ENCODE measurements at places on chromosomes 1 and 21. TPM values are rescaled to one million over a fixed set of nuclear protein-coding genes. Genes with fewer than 3 reads are reported as not detected.
A peak's percentile ranks its signal among the peaks of the same experiment; 100 is the strongest.

Gene CDKN2C
- 34.6 TPM for total RNA-seq

Gene VSIG8
- total RNA-seq, result 0.23 TPM

Gene TTC24
- total RNA-seq, result not detected

Gene EXTL2
- 20.8 TPM for total RNA-seq

Gene STIL
- 0.69 TPM for total RNA-seq

Gene SLC22A15
- 0.83 TPM for total RNA-seq

DNA sequence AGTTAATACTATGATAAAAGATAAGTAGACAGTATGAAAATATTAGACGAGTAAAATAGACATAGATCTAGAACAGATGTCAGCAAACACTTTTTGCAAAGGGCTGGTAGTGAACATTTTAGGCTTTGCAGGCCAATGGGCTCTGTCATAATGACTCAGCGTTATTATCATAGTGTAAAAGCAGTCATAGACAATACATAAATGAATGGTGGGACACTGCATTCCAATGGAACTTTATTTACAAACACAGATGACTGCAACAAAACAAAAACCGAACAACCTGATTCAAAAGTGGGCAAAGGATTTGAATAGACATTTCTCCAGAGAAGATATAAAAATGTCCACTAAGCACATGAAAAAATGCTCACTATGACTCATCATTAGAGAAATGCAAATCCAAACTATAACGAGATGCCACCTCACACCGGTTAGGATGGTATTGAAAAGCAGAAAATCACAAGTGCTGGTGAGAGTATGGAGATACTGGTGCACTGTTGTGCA lies 7.3 kb downstream of the GSTM5 start:
- no peak for DNase-seq

GRCh38 chr21:17492415-17493168 lies 20.3 kb upstream of the CXADR start:
- DNase-seq, result no peak

DNA sequence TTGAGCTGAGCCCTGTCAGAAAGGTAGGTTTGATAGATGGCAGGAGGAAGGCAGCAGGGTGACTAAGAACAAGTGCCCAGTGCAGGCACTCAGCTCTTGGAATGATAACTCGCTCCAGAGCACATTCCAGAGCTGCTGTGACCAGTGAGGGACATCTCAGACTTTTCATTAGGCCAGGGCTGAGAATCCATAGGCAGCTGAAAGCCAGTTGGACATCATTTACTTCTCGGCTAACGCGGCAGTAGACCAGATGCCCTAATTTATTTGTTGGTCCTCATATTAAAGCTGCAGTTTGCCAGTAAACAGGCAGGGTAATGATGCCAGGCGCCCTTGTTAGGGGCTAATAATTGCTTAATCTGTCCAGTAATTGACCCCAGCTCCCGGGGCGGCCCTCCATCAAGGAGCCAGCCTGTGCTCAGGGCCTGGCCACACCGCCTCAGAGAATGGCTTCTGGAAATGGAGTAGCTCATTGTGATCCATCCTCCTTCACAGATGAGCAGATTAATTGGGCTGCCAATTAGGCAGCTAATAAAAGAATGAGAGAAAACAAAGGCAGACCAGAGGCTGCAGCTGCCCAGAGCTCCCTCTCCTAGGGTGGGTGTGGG lies 122.0 kb downstream of the BEND5 start:
- DNase-seq, result no peak

DNA sequence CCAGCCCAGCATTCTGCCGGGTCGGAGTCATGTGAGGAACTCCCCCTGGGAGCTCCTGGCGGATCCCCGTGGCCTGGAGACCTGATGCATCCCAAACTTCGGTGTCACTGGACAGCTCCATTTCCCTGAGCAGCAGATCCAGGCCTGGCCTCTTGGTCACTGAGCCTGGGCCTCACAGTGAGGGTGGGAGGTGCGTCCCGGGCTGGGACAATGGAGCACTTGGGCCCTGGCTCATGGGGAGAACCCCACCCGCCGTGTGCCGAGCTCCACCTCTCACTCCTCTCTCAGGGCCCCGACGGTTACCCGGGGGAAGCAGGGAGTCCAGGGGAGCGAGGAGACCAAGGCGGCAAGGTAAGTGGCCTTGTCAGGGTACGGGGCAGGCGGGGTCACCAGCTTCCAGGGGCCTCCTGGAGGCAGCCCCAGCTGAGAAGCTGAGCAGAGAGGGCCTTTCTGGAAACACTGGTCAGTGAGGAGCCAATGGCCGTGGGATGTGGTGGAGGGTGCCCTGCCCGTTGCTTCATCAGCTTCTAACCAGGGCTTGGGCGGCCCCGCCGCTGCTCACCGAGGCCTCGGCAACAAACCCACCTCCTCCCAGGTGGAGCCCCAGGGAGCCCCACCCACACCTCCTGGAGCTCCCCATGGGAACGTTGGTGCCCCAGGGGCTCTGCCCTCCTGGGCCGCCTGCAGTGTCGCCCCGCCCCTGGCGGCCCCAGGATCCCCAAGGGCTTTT lies 19.8 kb downstream of the COL6A2 start:
- DNase-seq, result peak; percentile 33

GRCh38 chr1:62209931-62210595 lies 15.4 kb downstream of the L1TD1 start:
- DNase-seq, result no peak

GRCh38 chr1:9874412-9874811 lies 35.7 kb downstream of the CTNNBIP1 start:
- no peak for DNase-seq

DNA sequence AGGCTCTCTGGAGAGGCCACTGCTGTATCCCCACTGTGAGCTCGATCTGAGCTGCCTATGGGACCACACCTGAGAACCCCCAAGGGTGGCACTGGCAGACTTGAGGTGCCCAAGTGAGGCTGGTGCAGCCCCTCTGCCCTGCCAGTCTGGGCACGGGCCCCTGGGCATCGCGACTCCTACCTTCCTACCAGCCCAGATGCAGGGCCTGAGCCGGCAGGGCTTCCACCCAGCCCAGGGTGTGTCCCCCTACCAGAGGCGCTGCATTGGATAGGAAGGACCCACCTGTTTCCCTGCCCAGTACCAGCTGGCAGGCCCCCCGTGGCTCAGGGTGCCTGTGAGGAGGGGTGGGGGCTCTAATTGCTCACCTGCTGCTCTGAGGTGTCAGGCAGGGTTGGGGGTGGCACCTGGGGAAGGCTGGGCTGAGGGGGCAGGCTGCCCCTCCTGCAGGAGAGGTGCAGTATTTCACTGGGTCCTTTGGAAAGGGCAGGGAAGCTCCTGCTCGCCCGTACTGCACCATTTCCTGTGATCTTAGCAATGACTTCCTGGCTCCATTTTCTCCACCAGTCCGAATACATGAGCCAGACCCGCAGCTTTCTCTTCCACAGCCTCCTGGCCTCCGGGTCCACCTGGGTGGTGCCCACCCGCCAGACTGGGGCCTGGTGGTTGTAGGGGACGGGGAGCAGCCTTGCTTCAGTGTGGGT lies 11.8 kb downstream of the TP73 start:
- DNase-seq, result no peak

- DNase-seq, result peak; percentile 16
These were observed 88.5 kb downstream of the TRIM11 start for GRCh38 chr1:228317891-228318810.

GRCh38 chr1:107389410-107390396 lies 248.9 kb downstream of the NTNG1 start:
- DNase-seq, result no peak

DNA sequence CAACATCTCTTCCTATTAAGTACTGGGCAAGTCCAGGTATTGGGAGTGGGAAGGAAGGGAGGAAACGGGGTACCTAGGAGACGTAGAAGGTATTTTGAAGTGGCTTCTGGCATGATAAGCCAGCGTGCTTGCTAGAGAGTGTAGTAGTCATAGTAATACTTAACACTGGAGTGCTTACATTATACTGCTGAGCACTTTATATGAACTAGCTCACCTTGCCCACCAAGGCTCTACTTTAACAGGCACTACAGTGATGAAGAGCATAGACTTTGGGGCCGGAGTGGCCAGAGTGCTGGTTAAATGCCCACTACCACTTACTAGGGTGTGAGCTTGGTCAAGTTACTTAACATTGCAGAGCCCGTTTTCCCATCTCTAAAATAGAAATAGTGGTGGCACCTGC lies 61.7 kb downstream of the ACP6 start:
- DNase-seq, result no peak

DNA sequence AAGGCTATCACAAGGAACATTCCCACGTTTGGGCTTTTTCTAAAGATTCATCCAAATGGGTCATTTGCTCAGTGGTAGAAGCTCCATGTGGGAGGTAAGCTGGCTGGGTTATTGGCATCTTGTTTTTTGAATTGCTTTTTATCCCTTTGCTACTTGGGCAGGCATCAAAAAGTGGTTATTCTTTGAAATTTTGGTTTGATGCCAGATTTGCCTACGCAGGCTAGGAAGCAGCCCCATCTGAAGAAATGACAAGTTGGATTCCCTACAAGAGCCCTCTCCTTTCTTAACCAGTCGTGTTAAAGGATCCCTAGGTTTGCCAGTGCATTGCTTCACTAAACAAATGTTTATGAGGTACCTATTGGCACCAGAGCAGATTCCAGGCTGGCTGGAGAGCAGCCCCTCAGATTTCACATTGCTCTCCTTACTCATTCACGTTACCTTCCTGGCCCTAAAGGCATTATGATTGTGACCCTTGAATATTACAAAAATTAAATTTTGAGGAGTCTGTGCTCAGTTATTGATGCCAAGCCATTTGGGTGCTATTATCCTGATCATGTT lies 38.8 kb downstream of the ARID1A start:
- DNase-seq, result no peak

- no peak for DNase-seq
These were observed 278.6 kb upstream of the AJAP1 start for GRCh38 chr1:4375812-4376211.

DNA sequence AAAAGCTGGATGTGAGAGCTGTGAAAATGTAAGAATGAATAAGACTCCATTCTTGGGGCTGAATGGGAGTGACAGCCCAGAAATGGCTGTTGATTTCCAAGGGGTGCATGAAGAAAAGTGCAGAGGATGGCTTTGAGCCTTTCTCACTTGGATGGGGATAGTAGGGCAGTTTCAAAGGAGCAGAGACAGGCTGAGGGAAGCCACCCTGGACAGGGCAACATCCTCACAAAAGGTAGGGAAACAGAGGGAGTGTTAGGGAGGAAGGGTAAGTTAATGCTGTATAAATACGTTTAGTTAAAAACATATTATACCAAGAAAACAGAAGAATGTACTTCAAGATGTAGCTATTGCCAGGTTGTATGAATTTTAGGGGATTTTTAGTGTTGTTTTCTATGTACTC lies 38.1 kb downstream of the GADD45A start:
- DNase-seq, result no peak

DNA sequence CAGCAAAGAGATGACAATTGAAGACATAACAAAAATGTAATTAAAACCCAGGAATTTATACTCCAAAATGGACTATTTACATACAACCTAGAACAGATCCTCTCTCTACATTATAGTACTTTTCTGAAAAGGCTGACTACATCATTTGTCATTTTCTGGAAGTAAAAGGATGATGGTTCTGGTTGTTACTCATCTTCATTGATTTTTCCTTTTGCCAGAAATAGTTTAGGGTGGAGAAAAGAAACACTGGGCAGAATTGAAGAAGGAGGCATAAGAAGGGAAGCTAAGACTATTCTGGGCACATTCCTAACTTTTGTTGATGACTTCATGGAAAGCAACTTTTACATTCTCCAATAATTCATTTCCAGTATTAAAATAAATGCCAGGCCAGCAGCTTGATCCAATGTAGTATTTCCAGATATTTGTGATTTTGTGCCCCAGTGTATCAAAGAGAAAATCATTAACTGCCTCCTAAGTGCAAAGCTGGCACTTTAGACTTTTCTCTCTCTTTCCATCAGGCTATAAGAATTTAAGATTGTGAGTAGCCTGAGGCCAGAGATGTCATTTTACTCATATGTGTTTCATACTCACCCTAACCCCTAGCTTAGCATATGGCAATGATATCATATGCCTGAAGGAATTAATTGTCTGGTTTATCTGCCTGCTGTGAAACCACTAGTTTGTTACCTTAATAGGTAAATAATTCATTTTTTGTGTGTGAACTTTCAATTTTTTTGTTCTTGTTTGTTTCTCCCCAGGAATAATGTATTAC lies 369.5 kb upstream of the LYPLAL1 start:
- no peak for DNase-seq

- DNase-seq, result peak; percentile 92
These were observed at the start of gene MARCKSL1 for GRCh38 chr1:32335790-32336590. MARCKSL1 (minus strand) TSS chr1:32336233; CDS start chr1:32336033, 200 bp downstream.

DNA sequence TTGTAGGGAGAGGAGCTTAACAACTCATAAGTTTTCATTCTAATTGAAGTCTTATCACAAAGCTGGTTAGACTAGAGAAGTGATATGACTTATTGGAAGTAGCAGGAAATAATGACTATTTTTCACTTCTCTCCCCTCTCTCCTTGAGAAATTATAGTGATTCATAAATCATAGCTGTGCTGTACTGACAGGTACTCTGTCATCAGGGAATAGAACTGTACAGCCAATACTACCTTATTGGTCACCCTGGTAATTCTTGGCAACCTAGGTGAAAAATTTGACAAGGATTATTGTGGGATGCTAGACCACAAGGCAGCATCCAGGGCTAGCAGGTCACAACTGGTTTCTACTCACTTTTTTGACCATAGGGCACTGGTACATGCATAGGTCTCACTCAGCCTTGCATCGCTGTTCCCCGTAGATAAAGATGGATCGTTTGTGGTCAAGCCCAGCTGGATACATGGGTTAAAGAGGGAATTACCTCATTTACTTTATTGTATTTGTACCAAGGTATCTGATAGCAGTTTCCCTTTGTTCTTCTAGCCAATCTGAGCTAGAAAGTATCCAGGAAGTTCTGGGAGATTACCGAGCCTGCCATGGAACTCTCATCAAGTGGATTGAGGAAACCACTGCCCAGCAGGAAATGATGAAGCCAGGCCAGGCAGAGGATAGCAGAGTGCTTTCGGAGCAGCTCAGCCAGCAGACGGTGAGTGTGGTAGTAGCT lies 113.6 kb downstream of the MACF1 start:
- DNase-seq, result no peak

All from ovary (tissue), 10 donors.